ENCODE measurements at places on chromosomes 11 and 22. TPM values are rescaled to one million over a fixed set of nuclear protein-coding genes. Genes with fewer than 3 reads are reported as not detected.

DNA sequence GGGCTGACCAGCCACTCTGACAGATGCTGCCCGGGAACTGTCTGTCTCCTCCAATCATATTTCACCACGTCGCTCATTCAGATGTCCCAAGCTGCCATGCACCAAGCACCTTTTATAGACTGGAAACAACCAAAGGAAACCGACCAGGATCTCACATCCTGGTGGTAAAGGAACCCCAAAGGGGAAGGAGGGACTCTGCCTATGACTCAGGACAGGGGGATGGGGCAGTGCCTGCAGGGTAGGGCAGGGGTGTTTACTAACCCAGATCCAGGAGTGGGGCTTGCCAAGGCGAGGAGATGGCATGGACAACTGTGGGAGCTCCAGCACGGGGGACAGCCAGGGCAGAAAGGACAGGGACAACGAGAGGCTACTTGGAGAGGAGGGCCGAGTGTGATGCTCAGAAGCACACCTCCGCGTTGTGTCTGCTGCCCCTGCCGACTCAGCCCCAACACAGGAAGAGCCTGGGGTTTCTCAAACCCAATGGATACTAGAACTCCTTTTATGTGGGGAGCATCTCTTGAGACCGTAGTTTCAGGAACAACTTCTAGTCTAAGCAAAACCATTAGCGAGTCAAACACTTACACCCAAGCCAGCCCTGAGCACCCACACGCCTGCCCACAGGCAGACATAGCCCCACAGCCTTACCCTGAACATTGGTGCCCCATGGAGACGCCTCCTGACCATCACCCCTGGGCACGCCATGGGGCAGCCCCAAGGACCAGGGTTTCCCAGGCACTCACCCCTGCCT lies 4.0 kb downstream of the PRODH start:
- no peaks in the 10 kb centered on the region for H3K36me3 ChIP-seq
- DNase-seq = no peak
- H3K27me3 ChIP-seq = no peaks in the 10 kb centered on the region
- H3K4me1 ChIP-seq = no peaks in the 10 kb centered on the region
- H3K27ac ChIP-seq = no peak overlapping the region
- no peak overlapping the region for H3K4me3 ChIP-seq

- H3K36me3 ChIP-seq = no peaks in the 10 kb centered on the region
- DNase-seq = peak; percentile 82
- peaks cover 18% of the 10 kb centered on the region for H3K27me3 ChIP-seq
- H3K4me3 ChIP-seq = peak overlapping the region; percentile 30
- peaks cover 18% of the 10 kb centered on the region for H3K4me1 ChIP-seq
- H3K27ac ChIP-seq = peak overlapping the region; percentile 51
These were observed 20.5 kb downstream of the EPS8L2 start for GRCh38 chr11:726278-727220.

GRCh38 chr22:24383061-24383460 lies 44.3 kb upstream of the ADORA2A start:
- no peak overlapping the region for H3K4me3 ChIP-seq
- no peak overlapping the region for H3K27ac ChIP-seq
- H3K27me3 ChIP-seq = no peaks in the 10 kb centered on the region
- no peak for DNase-seq
- H3K36me3 ChIP-seq = peaks cover 14% of the 10 kb centered on the region

ARHGAP8 gene
- total RNA-seq = 18.1 TPM

FXYD2 gene
- total RNA-seq = 3.6 TPM

COMT gene
- total RNA-seq = 175 TPM

GRCh38 chr11:73388265-73389133 lies 12.3 kb downstream of the RELT start:
- peak overlapping the region; percentile 58 for H3K27ac ChIP-seq
- H3K36me3 ChIP-seq = no peaks in the 10 kb centered on the region
- H3K27me3 ChIP-seq = no peaks in the 10 kb centered on the region
- H3K4me1 ChIP-seq = peaks cover 40% of the 10 kb centered on the region
- no peak overlapping the region for H3K4me3 ChIP-seq
- no peak for DNase-seq

DDIAS gene
- 3.8 TPM for total RNA-seq

- H3K4me1 ChIP-seq = no peaks in the 10 kb centered on the region
- H3K36me3 ChIP-seq = no peaks in the 10 kb centered on the region
- no peak for DNase-seq
- peaks cover 3% of the 10 kb centered on the region for H3K27me3 ChIP-seq
These were observed 5.5 kb downstream of the USH1C start for GRCh38 chr11:17538731-17539130.

CAVIN3 gene
- 48.8 TPM for total RNA-seq

GRCh38 chr11:30422447-30423278 lies 99.8 kb downstream of the ARL14EP start:
- no peaks in the 10 kb centered on the region for H3K27me3 ChIP-seq
- H3K36me3 ChIP-seq = no peaks in the 10 kb centered on the region
- DNase-seq = no peak
- no peak overlapping the region for H3K27ac ChIP-seq
- H3K4me3 ChIP-seq = no peak overlapping the region

C11orf42 gene
- total RNA-seq = not detected

DNA sequence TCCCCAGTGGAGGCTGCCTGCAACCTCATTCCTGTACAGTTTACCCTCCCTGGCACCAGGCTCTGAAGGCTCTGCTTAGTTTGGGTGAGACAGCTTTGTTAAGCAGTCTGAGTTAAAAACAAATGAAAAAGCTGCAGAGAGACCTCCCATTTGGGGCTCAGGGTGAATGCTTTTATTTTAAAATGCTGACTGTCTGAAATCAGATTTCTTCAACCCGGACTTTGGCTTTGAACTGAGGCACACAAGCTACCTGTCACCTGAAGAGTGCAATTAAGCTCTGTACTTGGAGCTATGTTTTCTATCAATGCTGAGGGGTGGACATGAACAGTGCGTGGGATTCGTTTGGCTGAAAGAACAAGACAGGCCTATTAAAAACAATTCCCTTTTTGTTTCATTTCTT lies 217.5 kb upstream of the SORL1-AS1 start:
- no peak overlapping the region for H3K27ac ChIP-seq
- H3K4me3 ChIP-seq = no peak overlapping the region
- peaks cover 3% of the 10 kb centered on the region for H3K4me1 ChIP-seq
- no peaks in the 10 kb centered on the region for H3K27me3 ChIP-seq

TRIM3 gene
- total RNA-seq = 22.0 TPM
